ENCODE measurements at places on chromosomes 11 and 22.
A peak's percentile ranks its signal among the peaks of the same experiment; 100 is the strongest.

DNA sequence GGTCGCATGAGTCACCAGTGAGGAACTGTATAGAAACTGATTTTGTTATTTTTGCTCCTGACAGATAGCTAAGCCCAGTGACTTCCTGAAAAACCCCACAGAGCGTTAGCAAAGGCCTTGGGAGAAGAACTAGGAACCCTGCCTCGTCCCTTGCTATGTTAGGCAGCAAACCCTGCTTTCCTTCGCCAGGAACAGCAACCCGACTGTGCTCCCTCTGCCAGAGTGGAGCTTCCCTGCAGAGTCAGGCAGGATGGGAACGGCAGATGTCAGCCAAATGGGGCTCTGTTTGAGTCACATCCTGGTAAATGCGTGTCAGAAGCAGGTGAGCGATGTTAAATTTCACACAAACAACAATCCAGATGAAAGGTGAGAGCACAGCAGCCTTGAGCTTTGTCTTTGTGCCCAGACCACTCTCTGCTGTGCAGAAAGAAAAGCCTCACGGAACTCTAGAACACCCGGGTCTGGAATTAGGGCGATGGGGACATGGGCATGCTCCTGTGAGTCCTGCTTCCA lies 186.6 kb downstream of the ADAMTS15 start:
- DNase-seq, result no peak

- DNase-seq, result no peak
These were observed 65.2 kb downstream of the CD82 start for GRCh38 chr11:44630511-44631210.

GRCh38 chr11:92423115-92424034 lies 198.8 kb downstream of the FAT3 start:
- no peak for DNase-seq

DNA sequence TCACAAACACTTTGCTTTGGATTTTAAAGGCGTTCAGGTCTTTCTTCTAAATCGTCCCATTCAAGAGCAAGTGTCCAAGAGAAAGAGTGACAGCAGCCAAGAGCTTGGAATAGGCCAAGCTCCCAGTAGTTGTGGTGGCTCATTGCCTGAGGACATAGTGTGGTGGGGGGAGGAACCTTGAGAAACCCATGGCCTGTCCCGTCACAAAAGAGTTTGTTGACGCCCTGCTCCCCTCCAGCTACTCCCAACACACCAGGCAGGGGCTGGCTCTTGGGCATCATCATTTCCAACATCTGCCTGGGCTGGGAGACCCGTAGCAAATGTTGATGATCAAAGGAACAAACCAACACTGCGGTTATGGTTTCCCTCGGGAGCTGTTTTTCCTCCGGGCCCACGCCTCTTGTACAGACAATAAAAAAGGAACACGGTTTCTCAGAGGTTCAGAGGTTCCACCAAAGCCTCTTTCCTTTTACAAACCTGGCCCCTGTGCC lies 20.8 kb downstream of the FADS3 start:
- no peak for DNase-seq

- no peak for DNase-seq
These were observed 6.7 kb upstream of the FGF3 start for GRCh38 chr11:69825941-69826340.

DNA sequence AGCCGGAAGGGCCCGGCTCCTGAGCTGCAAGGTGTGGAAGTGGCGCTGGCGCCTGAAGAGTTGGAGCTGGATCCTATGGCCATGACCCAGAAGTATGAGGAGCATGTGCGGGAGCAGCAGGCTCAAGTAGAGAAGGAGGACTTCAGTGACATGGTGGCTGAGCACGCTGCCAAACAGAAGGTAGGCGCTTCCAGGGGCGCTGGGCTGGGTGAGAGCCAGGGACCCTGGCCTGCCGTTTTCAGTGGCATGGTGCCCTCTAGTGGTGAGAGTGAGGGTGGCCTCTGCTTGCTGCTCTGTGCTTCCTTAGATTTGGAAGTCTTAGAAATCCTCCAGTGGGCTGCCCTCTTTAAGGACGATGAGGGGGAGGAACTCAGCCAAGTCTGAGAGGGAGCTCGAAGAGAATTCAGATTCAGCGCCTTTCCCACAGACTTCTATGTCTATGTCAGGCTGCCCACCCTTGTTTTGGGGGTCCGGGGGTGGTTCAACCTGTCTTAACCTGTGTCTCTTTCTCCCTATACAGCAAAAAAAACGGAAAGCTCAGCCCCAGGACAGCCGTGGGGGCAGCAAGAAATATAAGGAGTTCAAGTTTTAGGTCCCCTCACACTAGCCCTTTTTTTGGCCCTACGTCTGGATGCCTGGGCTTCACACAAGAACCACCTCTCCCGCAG lies 1.8 kb upstream of the PACS1 start:
- DNase-seq, result peak; percentile 76

GRCh38 chr22:42176255-42176915 lies 45.8 kb upstream of the CYP2D6 start:
- DNase-seq, result no peak

GRCh38 chr11:106733635-106734034 lies 284.6 kb downstream of the GUCY1A2 start:
- no peak for DNase-seq

DNA sequence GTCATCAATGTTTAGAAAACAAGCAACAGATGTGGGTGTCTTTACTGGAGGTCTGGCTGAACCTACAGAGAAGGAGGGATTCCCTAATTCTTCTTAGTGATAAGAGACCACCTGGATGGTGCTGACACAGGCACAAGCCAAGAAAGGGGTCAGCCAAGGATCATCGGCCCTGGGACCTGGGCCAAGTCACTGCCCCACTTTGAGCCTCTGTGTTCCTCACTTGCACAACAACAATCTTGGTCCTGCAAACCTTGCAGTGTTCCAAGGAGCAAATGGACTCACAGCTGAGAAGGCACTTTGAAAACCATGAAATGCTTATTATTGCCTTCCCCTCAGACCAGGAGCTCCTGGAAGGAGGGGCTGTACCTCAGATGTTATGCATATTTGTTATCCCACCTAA lies 7.0 kb upstream of the KCNE3 start:
- DNase-seq, result no peak

GRCh38 chr22:40421082-40421350 lies 50.6 kb downstream of the SGSM3 start:
- no peak for DNase-seq

DNA sequence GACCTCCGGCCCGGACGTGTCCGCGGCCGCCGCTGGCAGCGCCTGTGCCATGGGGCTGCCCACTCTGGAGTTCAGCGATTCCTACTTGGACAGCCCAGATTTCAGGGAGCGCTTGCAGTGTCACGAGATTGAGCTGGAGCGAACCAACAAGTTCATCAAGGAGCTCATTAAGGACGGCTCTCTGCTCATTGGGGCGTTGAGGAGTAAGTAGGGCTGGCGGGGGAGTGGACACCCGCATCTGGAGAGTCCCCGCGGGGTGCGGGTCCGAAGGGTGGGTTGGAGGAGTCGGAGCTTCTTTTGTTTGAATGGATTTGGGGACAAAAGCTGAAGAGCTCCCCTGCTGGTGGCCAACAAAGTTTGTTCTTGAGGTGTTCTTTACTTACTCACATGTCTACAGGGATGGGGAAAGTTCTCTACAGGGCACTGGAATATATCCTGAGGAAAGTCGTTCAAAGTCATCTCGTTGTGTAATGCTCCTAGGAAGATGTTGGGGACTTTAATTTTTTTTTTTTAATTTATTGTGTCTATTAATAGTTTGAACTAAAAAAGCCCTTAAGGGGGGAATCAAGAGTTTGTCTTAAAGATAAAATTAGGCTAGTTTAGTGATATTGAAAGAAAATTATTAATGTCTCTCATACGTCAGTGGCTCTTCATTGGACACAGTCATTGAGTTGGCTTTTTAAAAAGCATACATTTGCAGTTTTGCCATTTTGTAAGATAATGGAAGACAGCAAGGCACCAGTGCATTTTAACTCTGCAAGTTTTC lies 725 bp downstream of the ARHGAP42 start:
- peak; percentile 57 for DNase-seq

DNA sequence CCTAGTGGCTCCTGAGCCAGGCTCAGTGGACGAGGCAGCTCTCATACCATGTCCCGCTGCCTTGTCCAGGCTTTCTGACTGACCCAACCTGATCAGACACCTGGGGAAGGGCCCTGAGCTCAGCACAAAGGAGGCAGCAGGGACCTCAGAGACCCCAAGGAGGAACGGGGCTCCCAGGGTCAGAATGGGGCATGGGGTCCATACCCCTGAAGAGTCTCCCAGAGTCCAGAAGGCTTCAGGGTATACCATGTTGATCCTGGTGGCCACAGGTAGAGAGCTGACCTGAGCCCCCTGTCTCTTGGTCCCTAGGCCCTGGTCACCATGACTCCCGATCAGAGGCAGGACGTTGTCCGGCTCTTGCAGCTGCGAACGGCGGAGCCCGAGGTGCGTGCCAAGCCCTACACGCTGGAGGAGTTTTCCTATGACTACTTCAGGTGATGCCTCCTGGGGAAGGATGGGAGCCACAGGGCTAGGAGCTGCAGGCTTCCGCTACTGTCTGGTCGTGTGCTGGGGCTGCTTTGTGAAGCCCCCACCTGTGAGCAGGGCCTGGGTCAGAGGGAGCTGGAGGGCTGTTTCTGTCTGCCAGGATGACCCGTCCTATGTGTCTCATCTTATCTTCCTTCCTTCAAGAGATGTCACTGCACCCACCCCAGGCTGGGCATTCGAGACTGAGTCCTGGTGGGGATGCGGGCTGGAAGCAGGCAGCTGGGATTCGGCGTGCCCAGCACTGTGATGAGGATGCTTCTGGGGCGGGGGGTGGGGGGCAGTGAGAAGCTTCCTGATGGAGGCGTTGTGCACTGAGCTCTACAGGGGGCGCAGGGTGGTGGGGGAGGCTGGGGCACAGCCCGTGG lies 74.2 kb downstream of the MYO7A start:
- DNase-seq, result peak; percentile 7

GRCh38 chr22:37749226-37749625 lies 52.4 kb downstream of the TRIOBP start:
- DNase-seq, result no peak

DNA sequence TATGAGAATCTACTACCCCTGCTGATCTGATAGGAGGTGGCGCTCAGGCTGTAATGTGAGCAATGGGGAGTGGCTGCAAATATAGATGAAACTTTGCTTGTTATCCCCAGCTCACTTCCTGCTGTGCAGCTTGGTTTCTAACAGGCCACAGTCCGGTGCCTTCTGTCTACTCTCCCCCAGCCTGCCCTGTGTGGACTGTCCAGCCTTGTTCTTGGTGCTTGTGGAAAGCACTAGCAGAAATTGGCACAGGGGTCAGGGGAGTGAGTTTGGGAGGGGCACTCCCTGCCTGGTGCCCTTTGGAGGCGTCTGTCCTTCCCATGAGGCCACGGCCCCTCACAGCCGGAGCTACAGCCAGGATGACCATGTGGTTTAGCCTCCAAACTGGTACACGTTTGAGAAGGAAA lies 14.3 kb downstream of the MOV10L1 start:
- DNase-seq, result no peak

DNA sequence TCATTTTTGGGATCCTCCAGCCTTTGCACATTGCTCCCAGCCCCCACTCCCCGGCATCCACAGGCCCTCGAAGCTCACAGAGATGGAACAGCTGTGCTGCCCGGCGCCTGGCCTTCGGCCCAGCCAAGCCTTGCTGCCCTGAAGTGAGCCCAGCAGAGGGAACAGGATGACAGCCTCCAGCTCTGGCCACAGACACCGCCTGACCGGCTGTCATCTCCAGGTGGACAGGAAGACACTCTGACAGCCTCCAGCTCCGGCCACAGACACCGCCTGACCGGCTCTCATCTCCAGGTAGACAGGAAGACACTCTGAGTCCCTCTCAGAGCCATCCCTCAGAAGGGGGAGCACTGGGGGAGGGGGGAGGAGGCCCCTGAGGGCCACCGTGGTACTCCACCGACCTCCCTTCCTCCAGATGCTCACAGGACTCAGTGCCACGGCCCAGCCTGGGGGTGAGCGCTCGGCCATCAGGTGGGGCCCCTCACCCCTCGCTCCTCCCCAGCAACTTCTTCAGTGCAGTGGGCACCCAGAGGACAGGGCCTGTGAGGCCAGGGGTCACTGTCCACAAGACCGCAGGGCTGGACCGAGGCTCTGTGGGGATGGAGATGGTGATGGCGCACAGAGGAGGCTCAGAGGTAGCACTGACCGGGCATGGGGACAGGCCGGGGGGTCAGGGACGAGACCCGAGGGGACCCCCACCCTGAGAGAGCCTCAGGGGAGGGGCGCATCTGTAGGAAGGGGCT lies 58.6 kb downstream of the BRD1 start:
- DNase-seq, result no peak

DNA sequence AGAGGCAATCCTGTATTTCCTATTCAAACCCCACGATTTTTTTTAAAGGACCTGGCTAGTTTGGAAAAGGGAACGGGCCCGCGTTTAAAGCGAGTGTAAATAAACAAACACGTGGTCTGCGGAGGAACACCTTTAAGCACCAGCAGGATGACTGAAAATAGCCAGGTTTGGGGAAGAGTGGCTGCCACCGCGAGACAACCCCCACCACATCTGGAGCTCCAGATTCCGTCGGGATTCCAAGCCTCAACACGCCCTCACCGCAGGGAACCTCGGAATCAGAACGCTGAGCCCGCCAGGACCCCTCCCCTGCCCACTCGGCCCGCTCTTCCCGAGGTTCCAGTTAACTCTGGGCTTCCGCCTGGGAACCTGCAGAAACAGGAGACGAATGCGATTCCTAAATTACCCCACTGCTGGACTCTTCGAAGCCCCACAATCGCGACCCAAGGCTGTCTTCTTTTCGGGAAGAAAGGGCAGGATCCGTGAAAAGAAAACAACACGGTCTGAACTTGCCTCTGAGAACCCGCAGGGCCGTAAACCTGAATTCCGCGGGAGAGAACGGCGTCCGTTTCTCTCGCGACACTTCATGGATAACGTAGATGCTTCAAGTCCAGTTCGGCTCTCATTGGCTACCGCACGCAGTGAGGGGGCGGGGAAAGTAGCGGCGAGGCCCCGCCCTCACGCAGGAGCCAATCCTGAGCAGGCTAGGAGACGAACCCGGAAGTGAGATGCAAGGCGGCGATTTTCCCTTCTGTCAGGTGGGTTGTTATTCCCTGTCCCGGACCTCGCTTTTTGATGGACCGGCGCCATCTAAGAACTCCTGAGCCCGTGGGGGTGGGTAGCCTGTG lies at the start of the genes ANKRD49 and MRE11:
Gene ANKRD49, plus strand, starts transcription at position 704 of the 845 bp plus-strand sequence. CDS start 2,710 bp downstream, outside the sequence.
Gene MRE11, minus strand, starts transcription at position 564 of the 845 bp plus-strand sequence. CDS start 1,043 bp downstream, outside the sequence.
- peak; percentile 96 for DNase-seq
